ENCODE measurements at places on chromosomes 6 and 20.
A peak's percentile ranks its signal among the peaks of the same experiment; 100 is the strongest.

DNA sequence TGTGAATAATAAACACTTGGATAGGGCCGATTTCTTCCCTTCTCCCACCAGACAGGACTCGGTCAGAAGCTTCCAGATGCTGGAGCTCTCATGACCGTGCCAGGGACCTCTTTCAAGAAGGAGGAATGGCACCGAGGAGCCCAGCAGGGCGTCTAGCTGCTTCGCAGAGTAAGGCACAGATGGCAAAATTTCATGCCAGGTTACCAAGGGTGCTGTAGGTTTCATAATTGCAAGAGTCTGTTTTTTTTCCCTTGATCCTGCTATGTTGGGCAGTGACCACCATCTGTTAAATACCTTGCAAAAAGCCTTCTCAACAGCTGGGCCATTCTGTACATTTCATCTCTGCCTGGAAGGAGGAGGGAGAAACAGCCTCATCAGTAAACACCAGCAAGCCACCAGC is 111.8 kb downstream of the EDN3 start:
- no peaks in the 10 kb centered on the region for H3K36me3 ChIP-seq
- no peak overlapping the region for H3K4me3 ChIP-seq
- peaks cover 20% of the 10 kb centered on the region for H3K27me3 ChIP-seq
- no peak overlapping the region for H3K27ac ChIP-seq
- DNase-seq: no peak

DNA sequence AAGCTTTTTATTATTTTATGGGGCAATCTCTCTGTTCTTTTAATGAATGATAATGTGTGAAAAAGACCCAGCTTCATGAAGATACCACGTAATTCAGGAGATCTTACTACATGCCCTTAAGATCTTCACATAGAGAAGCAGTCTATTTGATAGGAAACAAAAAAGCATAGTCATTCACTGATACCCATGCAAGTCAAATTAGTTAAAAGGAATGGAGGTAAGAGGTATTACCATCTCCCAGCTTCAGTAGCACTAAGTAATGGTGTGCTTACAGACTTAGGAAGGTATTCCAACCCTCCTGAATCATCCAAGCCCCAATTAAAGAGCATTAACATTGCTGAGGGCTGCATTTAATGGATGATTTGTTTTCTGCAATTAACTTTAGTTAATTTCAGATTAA is 364.7 kb downstream of the SYNE1 start:
- DNase-seq: no peak
- H3K4me3 ChIP-seq: no peak overlapping the region
- H3K4me1 ChIP-seq: peaks cover 2% of the 10 kb centered on the region
- H3K27ac ChIP-seq: no peak overlapping the region
- no peaks in the 10 kb centered on the region for H3K27me3 ChIP-seq
- peaks cover 5% of the 10 kb centered on the region for H3K36me3 ChIP-seq

DNA sequence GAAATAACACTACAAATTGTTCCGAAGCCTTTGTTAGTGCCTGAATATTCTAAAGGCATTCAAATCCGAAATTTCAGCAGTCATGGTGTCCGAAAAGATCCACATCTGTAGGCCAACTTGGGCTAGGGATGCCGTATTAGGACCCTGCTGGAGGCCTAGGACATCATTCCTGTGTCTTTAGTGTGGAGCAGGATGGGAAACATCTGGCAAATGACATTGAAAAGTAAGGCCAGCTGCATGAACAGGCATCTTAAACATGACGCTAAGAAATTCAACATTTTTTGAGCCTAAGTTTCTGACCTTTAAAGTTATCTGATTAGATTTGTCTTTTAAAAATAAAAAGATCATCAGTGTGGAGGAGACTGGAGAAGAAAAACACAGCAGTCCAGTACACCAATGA is 91.3 kb downstream of the MYLK4 start:
- H3K4me3 ChIP-seq: no peak overlapping the region
- H3K4me1 ChIP-seq: peaks cover 45% of the 10 kb centered on the region
- H3K27ac ChIP-seq: peak overlapping the region; percentile 44
- H3K27me3 ChIP-seq: no peaks in the 10 kb centered on the region

DNA sequence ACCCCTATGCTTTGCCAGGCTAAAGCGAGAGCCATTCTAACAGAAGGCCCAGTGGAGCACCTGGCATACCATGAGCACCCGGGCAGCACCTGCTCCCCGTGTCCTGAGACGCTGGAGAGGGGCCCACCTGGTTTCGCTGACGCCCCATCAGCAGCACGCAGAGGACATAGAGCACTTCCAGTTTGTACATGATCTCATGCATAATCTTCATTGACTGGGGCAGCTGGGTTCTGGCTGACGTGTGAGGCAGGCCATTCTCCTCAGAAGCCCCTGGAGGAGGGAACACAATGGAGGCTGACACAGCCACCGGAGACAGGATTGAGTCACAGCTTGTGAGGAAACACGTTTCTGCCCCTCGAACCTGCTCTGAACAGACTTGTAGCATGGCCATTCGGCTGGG is 65.4 kb downstream of the MYH7B start:
- peaks cover 9% of the 10 kb centered on the region for H3K4me1 ChIP-seq
- DNase-seq: no peak
- H3K36me3 ChIP-seq: peaks cover 28% of the 10 kb centered on the region
- H3K4me3 ChIP-seq: no peak overlapping the region
- H3K27me3 ChIP-seq: no peaks in the 10 kb centered on the region
- peak overlapping the region; percentile 21 for H3K27ac ChIP-seq

- no peaks in the 10 kb centered on the region for H3K27me3 ChIP-seq
- no peaks in the 10 kb centered on the region for H3K36me3 ChIP-seq
- H3K4me3 ChIP-seq: no peak overlapping the region
- no peak overlapping the region for H3K27ac ChIP-seq
Measured at GRCh38 chr6:437037-437392, 45.5 kb downstream of the IRF4 start.

DNA sequence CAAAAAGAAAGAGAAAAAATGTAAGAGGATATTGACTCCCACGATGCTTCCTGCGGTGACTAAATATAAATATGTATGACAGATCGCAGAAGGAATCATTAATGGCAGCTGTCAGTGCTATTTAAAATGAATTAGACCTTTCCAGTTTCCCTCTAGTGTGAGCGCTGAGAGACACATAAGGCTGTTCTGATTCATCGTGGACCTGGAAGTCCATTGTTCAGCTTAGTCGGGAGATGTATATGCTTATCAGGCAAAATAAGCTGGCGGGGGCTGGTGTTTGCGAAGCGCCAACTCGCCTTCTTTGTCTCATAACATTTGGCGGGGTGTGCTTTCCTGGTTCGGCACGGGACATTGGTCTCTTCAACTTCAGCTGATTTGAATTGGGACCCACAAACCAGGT is 95.4 kb downstream of the CDH4 start:
- H3K27ac ChIP-seq: no peak overlapping the region
- H3K27me3 ChIP-seq: no peaks in the 10 kb centered on the region
- no peak for DNase-seq
- no peaks in the 10 kb centered on the region for H3K4me1 ChIP-seq
- H3K36me3 ChIP-seq: no peaks in the 10 kb centered on the region
- H3K4me3 ChIP-seq: no peak overlapping the region

DNA sequence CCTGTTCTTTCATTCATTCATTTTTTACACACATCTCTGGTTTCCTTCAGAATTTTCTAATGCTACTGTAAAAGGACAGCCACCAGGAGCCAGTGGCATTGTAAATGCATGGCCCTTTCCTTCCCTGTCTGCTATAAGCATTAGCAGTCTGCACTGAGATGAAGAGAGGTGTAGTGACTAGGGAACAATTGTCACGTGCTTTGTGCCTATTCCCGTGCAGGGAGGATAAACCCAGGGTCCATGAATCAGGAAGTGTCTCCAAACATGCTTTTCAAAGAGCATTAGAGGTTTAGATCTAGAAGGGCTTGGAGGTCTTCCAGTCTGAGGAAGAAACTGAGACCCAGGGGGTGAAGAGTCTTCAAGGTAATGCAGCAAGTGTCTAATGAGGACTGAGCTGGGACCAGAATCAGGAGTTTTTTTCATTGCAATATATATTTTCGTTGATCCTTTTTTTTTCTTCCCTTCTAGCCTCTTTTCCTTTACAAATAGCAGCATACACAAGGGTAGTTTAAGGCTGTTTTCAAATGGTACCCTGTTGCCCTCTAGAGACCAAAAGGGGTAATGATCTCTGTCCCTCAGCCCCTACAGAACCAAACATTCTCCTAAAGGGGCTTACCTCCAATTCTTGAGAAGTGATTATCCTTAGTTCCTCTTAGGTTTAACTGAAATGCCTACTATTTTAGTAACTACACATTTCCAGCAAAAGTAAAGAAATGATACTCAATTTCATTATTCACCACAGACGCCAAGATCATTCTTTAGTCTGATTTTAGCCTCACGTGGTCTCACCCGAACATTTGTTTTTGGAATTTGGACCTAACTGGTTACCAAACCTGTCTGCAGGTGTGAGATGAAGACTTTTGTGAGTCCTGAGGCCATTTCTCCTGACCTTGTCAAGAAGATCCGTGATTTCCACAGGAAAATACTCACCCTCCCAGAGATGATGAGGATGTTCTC is 6.6 kb downstream of the TRIM15 start:
- peaks cover 7% of the 10 kb centered on the region for H3K4me1 ChIP-seq
- H3K4me3 ChIP-seq: no peak overlapping the region
- H3K27me3 ChIP-seq: peaks cover 74% of the 10 kb centered on the region

- H3K4me3 ChIP-seq: no peak overlapping the region
- peaks cover 5% of the 10 kb centered on the region for H3K4me1 ChIP-seq
Measured at GRCh38 chr6:105750089-105750488, 336.0 kb upstream of the PRDM1 start.

DNA sequence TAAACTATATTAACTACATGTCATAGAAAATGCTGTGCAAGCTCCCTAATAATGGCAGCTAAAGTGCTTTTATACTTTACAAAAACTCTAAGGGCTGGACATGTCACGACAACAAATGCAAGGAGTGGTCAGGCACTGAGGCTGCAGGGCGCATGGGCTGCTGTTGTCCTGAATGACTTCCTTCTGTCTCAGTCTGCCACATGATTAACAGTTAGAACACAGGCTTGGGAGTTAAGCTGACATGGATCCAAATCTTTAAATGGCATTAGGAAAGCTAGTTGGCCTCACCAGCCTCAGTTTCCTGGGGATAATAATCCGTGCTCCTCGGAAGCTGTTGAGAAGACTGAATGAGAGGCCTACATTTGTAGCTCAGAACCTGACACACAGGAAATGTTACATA is 57.4 kb downstream of the PREP start:
- peaks cover 39% of the 10 kb centered on the region for H3K36me3 ChIP-seq
- H3K27me3 ChIP-seq: no peaks in the 10 kb centered on the region
- H3K27ac ChIP-seq: no peak overlapping the region
- DNase-seq: no peak
- H3K4me3 ChIP-seq: no peak overlapping the region

DNA sequence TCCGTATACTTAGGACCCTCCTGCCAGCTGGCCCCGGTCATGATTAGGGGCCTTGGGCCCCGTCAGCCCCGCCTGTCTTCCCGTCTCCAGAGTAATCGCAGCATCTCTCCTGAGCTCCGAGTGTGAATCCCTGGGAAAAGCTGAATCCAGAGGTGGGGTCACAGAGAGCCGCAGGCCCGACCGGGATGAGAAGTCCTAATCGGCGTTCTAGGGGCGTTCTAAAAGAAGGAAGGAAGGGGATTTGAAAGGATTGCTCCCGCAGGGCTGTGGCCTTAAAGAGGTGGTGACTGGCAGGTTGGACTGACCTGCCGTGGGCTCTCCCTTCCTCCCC is 371 bp downstream of the HMGN4 start:
- H3K36me3 ChIP-seq: peaks cover 20% of the 10 kb centered on the region
- H3K4me3 ChIP-seq: peak overlapping the region; percentile 95
- peak overlapping the region; percentile 99 for H3K27ac ChIP-seq
- no peak for DNase-seq
- no peaks in the 10 kb centered on the region for H3K27me3 ChIP-seq

- peak overlapping the region; percentile 95 for H3K27ac ChIP-seq
- peaks cover 40% of the 10 kb centered on the region for H3K4me1 ChIP-seq
- H3K27me3 ChIP-seq: no peaks in the 10 kb centered on the region
Measured at GRCh38 chr20:15875446-15875845, 697.8 kb downstream of the KIF16B start.

DNA sequence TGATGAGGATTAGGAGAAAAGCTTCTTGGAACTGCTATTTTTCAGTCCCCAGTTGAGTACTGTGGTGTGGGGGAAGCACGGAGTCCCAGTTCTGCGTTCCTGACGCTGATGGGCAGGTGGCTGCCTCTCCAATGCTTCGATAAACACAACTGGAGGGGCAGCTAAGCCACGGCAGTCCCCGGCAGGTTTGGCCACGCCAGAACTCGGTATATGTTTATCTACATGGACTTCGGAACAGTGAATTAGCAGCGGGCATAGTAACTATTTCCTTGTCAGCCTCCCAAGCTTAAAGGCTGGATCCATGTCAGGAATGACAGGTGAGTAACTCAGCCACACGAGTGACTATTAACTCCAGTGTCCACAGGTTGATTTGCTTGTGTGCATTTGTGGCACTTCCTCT is 354.4 kb downstream of the ZFAND3 start:
- no peak overlapping the region for H3K4me3 ChIP-seq
- H3K27me3 ChIP-seq: no peaks in the 10 kb centered on the region
- peaks cover 18% of the 10 kb centered on the region for H3K36me3 ChIP-seq
- DNase-seq: no peak

DNA sequence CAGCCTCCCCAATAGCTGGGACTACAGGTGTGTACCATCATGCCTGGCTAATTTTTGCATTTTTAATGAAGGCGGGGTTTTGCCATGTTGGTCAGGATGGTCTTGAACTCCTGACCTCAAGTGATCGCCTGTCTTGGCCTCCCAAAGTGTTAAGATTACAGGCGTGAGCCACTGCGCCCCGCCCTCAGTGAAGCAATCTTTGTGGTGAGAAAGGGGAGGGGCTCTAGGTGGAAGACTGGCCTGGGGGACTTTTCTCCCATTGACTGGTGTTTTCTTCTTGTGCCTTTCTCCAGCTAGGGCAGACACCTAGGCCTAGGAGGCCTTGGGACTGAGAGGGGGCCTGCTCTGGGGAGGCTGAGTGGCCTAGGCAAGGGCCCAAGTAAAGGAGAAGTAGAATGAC is 84.1 kb downstream of the DNAAF9 start:
- no peaks in the 10 kb centered on the region for H3K27me3 ChIP-seq
- no peak for DNase-seq
- H3K27ac ChIP-seq: no peak overlapping the region
- no peak overlapping the region for H3K4me3 ChIP-seq

DNA sequence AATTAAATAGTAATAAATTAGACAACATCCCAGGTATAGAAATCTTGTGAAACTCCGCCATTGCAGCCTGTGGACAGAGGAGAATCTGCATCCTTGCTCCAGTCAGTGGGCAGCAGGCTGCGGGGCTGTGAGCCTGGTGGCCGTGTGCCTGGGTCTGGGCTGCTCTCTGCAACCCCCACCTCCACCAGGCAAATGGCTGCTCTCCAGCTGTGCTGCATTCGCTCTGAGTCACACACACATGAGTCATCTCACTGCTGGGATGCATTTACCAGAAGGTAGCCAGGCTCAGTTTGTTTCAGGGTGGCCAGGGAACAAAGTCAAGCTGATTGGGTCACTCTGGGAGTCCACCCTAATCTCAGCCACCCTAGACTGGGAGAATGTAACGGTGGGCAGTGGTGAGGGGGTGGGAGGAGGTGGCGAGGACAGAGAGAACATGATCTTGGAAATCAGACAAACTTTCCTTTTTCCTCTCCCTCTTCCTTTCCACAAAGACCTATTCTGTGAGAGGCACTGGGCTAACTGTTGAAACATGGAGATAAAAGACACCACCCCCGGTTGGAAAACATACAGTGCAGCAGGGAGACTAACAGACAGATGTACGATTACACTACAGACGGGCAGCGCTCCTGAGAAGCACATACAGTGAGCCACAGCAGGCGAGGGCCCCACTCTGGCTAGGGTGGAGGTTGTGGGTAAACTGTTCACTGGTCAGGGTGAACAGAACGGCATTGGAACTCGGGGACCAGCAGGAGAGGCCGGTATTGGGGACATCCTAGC is 59.2 kb downstream of the TRAM2 start:
- H3K4me1 ChIP-seq: peaks cover 2% of the 10 kb centered on the region
- no peak for DNase-seq
- H3K27ac ChIP-seq: peak overlapping the region; percentile 56
- H3K36me3 ChIP-seq: peaks cover 16% of the 10 kb centered on the region
- no peak overlapping the region for H3K4me3 ChIP-seq

All from stimulated activated naive B cell treated with anti-CD40 and anti-IgM and Interleukin-4, amounts not matched to agents 10 μg/mL and 1 μg/mL and 100 μg/mL, for 72 hours (primary cell).